ENCODE measurements at places on chromosomes 16 and 17. TPM values are rescaled to one million over a fixed set of nuclear protein-coding genes. Genes with fewer than 3 reads are reported as not detected.

The SGCA gene
- not detected for total RNA-seq

The STRADA gene
- total RNA-seq, result 48.8 TPM

The NOD2 gene
- 1.6 TPM for total RNA-seq

The CACNG5 gene
- total RNA-seq, result not detected

The CKLF gene
- total RNA-seq, result 99.7 TPM

The CTRB2 gene
- total RNA-seq, result not detected

The CMTM2 gene
- total RNA-seq, result 0.29 TPM

The KREMEN2 gene
- 0.22 TPM for total RNA-seq
